ENCODE measurements at places on chromosomes 5 and 9.
A peak's percentile ranks its signal among the peaks of the same experiment; 100 is the strongest.

DNA sequence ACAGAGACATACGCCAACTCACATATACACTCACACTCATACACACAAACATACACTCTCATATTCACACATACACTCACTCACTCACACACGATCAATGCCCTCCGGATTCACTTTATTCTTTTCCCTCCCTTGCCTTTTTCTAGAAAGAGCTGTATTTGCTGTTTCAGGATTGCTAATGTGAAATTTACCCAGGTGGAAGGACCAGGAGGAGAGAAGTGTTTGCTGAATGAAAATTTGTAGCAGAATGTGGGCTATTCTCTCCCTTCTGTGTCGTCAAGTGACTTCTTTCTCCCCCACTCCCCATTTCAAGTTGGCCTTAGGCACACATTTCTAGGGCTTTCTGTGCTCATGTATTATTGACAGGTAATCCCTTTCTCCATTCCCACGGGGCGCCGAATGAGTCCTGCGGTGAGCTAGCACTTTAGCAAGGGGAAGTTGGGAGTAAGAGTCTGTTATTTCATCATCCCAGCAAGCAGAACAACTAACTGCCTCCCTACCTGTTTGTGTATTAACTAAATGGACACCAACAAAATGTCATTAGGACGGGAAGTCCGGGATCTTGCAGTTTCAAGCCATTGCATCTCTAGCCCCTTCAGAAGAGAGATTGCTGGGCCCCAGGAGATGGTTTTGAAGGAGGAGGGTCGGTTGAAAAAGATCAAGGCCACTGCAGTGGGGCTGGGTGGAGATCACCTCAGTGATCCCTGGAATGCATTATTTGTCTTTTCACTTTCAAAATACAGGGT lies 97.1 kb upstream of the TAF11L2 start:
- no peak for DNase-seq

DNA sequence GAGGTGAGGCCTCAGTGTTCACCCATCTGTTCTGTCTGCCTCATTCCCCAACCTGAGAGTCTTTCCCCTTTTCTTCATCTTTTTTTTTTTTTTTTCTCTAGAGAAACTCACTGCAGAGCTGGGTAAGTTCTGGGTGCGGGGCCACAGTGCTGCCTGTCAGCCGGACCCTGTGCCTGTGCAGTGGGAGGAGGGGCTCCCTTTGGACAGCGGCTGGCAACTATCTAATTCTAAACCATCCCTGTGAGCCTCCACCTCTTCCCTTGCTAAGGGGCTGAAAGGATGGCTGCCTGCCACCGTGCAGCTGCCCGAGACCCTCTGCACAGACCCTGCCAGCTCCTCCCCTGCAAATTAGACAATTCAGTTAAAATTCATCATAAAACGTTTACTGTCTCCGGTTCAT lies 14.1 kb downstream of the BTNL9 start:
- DNase-seq, result no peak

- no peak for DNase-seq
Observed at GRCh38 chr9:78463750-78464149, 166.8 kb downstream of the PSAT1 start.

DNA sequence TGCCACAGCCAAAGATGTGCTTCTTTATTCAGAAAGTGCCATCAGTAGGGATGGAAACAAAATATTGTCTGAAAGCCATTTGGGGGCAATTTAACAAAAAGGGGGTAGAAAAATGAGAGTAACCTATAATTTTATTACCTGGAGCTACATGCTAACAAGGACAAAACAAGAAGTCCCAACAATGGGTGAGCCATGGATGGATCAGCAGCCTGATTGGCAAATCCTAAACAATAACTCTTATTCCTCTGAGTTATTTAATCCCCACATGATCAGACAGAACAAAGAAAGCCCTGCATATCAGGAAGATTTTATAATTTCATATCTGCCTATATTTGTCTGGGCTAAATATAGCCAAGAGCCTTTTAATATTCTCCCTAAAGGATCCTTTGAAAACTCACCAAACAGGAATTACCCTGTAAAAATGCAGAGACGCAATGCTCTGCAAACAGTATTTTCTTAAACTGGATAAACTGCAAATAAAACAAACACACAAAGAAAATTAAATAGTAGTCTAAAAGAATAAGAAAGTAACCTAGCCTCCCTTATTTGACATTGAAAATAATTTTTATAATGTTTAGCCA lies 483.4 kb downstream of the ZNF608 start:
- DNase-seq, result no peak

- DNase-seq, result no peak
Observed at GRCh38 chr5:854966-855743, 4.4 kb upstream of the ZDHHC11 start.

DNA sequence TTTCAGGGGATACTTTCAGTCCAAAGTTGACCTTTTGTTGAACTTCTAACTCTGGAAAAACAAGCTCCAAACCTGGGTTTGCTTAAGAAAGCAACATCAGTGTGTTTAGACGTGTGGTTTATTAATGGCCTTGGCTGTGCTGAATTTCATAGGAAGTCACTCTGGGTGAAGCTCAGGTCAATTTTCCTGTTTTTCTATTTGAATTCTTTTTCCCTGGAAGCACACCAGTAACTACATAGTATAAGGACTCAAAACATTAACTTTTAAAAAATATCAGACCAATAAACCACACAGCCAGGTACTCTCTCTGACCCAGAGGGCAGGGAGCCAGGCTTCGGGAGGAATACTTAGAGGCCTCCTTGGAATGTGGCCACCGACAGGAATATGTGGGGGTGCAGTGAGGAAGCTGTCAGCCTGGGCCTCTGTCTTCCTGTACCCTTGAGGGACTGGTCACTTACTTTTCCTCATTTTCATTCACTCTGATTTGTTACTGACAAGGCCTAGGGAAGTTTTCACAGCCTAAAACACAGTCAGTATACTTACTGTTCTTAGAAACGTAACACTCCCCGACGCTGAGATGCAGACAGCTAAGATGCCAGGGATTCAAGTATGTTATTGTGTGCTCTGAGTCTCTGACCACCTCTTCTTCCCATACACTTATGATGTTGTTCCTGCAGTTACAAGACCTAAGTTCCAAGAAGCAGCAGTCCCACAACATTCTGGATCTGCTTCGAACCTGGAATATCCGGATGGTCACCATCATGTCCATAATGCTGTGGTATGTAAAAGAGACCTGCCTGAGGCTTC lies 18.9 kb downstream of the SLC22A5 start:
- DNase-seq, result no peak

GRCh38 chr9:19552282-19553105 lies 143.7 kb downstream of the ACER2 start:
- no peak for DNase-seq

DNA sequence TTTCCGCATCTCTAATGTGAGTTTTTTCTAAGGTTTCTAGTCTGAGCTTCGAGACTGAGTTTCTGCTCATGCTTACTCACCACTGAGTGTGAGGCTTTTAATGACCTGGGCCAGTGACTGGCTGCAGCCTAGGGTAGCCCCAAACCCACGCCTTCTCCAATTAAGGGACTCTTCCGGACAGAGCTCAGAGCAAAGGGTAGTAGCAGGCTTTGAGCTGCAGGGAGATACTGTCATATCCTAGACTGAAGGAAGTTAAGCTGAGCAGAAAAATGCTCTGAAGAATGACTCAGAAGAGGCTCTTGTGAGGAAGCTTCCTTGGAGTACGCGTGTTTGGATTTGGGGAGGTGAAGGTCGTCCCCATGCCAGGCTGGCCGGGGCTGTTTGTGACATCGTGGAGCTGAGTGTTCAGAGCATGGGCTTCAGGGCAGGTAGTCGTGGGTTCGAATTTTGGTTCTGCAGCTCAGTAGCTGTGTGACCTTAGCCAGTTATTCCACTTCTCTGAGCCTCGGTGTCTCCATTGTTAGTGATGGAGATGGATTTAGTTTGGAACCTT lies 3.5 kb downstream of the USP20 start:
- peak; percentile 80 for DNase-seq

DNA sequence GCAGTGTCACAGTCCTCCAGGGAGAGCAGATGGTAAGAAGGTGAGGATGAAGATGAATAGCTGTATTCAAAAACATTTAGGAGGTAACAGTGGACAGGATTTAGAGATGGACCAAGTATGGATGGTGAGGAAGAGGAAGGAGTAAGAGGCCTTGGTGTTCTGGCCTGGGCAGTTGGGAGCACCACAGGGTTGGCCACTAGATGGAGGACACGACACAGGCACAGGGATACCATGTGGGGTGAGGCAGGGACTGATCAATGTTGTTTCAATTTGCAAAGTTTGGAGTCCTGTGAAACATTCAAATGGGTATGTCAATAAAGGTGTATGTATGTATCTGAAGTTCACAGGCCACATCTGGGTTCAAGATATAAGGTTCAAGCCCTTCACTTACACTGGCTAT lies 141.1 kb upstream of the RASEF start:
- DNase-seq, result no peak

DNA sequence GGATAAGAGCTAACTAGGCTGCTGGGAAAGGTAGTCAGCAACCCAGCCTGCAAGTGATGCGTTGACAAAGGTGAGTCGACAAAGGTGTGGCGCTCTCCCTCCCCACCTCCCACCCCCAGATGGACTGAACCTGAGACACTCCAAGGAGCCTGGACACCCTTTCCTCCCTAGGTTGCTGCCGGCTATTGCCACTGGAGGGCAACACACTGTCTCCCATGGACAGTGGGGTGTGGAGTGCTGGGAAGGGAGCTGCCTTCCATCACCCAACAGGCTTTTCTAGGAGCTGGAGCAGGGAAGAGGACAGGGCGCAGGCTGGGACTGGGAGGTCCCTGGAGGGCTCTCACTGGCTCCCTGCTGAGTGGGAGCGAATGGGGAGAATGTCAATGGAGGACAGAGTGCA lies 75.4 kb upstream of the ARAP3 start:
- no peak for DNase-seq

DNA sequence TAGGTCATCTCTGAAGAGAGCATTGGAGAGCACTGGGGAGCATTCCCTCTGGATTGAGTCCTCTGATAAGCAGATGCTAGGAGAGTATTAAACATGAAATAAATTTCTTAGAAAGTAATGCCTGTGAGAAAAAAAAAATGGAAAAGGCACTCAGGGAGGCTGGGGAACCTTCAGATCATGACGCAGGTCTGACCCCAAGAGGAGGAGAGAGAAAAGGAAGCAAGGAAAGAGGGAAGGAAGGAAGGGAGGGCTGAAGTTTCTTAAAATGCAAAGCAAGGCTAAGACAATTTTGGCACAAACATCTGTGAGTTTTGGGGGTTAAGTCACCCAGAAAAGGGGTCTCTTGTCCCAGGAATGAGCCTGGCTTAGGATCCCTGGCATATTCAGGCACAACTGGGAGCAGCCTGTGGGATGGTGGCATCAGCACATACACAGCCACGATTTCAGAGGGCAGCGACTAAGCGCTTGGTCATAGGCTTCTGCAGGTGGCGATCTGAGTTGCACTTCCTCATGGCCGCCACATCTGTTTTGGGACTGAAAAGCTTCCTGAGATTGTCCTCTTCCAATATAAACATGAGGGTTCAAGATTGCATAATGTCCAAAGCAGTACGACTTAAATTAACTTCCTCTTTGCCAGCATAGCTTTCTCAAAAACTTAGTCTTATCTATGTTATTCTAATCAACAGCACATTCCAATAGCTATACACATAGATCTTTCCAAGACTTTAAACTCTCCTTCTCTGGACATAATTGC lies 692.7 kb downstream of the DNAH5 start:
- no peak for DNase-seq

DNA sequence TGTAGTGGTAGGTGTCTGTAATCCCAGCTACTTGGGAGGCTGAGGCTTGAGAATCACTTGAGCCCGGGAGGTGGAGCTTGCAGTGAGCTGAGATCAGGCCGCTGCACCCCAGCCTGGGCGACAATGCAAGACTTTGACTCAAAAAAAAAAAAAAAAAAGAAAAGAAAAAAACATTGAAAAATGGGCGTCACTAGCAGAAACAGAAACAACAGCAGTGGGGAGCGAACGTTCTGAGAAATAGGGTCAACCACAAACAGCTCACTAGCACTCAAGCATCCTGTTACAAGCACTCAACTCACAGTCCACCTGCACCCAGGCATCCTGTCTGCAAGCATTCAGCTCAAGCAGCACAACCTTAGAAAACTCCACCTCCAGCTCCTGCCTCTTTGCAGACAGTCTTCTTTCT lies 17.2 kb downstream of the TRIM14 start:
- DNase-seq, result peak; percentile 90

- peak; percentile 26 for DNase-seq
Observed at GRCh38 chr5:177327539-177328522, 16.1 kb upstream of the MXD3 start.

DNA sequence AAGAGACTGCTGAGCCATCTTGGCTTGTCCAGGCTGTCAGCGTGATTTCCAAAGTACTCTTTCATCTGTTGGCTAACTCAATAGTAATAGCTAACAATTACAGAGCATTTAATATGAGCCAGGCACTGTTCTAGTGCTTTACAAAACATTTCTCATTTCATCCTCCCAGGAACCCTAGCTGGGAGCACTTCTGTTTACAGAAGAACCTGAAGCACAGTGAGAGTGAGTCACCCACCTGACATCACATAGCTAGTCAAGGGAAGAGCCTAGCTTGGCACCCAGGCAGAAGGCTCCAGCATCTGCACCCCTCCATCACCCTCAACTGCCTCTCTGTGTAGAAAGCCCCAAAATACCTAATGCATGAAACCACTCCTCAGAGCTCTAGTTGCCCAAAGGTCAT lies 57.5 kb upstream of the IQGAP2 start:
- no peak for DNase-seq

Measured in activated naive CD4-positive, alpha-beta T cell treated with anti-CD3 and anti-CD28 coated beads for 36 hours (primary cell).